ENCODE measurements at places on chromosomes 1 and 21.

DNA sequence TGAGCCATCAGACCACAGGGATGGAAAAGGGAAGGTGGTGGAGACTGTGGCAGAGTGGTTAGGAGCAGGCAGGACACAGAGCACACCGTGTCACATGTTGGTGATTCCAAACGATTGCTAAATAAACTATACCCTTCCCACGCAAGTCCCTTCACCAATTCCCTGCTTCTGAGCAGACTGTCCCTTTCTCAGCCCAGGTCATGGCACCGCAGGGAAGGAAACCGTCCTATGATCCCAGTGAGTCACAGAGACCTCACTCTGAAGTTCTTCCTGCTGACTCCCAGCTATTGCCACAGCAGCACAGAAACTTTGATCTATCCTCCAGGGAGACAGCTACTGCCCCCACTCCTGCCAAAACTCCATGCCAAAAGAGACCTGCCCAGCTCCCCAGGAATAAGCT, 19.2 kb downstream of the RIMS3 start:
- DNase-seq = no peak

DNA sequence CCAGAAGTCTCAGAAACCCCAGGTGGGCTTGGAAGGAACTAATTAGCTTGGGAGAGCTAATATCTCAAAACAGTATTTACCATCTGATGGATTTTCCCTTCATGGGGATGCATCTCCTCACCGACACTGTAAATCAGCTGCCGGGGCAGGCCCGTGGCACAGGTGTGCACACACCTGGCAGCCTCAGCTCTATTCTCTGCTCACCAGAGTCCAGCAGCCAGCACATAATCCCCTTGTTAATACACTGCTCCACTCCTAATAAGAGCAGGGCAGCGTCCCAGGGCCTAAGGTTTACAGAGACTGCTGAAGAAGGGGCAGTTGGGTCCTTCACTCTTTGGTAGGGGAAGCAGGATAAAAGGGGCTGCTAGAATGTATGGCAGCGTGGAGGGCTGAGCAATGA, 200.0 kb downstream of the TOMM20 start:
- DNase-seq = no peak

DNA sequence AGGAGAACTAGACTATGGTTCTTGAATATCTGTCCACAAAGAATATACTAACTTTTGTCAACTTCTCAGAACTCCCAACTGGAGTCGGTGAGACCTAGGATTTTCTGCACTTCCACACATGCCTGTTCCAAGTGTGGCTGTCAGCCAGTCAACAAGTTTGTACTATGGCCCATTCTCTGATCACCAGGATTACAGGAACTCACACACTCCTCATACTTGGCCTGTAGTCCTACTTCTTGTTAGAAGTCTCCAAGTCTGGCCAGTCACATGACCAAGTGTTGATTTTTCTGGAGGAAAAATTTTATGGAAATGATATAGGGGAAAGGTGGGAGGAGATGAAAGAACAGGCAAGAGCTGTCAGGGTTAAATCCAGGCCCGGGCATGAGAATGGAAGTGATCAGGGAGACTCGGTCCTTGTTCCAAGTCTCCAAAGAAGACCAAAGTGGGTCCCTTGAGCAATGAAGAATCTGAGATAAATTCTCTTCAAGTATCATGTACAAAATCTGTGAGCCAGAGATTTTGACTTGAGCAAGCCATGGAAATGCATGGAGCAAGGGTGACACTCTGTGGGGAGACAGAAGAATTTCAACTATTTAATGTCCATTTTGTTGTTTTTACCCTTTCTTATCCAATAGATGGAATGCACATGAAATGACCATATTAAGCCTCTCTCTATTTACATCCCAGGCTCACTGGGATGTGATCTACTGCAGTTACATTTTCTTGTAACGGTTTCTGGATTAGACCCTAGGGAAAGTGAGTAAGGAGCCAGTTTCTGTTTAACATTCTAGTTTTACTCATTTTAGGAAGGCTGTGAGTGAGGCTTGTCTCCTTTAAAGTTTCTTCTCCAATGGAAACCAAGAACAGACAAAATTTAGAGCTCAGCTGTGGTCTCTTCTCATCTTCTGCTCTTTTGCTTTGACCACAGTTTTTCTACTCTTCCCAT, 320.9 kb downstream of the ASTN1 start:
- no peak for DNase-seq

- no peak for DNase-seq
Observed at GRCh38 chr1:240946926-240947325, 335.0 kb upstream of the GREM2 start.

GRCh38 chr1:10962483-10962882, 50.0 kb upstream of the TARDBP start:
- no peak for DNase-seq

DNA sequence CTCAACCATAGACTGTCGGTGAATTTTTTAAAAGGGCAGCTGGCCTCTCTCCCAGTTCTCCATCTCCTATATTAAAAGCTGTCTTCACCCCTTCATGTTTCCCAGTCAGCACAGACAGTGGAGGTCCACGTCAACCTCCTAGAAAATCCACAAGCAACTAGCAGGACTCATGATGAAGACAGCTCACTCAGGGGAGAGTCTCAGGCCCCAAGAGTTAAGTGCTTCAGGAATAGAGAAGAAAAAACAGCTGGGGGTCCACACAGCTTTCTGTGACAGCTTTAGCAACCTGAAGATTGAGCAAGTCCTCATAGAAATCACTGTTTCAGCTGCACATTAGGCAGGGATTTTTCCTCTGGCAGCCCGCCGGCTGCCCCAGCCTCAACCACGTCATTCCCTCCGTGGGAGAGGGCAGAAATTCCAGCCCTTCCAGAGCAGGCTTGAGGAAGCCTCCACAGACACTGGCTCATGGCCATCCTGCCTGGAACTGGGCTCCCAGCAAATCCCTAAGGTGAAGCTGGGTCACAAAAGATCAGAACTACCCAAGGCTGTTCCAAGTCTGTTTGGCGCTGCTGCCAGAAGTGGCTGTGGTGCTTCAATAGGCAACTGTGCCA, 15.2 kb downstream of the GPR161 start:
- DNase-seq = no peak

GRCh38 chr1:90579212-90579802, 137.8 kb downstream of the BARHL2 start:
- DNase-seq = no peak
